Nephron progenitor cell (in vitro differentiated cells): ENCODE measurements at places on chromosomes 16 and 17.

DNA sequence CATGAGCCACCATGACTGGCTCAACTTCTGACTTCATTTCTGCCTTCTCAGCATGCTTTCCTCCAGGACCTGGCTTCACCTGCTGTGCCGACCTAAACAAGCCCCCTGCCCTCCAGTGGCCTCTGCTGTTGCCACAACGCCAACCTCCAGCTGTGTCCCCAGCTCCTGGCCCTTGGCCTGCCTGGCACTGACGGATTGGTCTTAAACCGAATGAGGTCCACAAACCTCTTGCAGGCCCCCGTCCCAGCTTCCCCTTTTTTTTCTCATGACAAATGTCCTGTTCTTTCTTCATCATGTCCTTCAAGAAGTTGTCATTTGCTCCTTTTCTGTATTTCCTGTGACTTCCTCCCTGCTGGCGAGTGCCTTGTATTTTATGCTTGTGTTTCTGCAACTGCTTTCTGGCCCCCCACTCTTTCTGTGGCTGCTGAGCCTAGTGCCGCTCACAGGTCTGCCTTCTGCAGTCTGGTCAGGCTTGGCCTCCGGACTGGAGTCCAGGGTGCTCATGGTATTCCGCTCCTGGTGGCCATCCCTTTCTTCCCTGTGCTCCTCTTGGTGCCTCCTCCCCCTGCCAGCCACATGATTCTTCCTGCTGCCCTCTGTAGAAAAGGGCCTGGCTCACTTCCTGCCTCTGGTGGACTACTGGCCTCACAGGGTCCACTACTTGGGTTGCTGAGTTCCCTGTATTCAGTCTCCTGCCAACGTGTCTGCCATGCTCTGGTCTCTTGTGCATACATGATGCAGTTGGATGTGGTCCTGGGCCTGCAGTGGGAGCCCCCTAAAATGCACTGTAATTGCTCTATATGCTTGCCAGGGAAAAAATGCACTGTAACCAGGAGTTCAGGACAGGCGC, 2.9 kb downstream of the ATP6V0C start:
- H3K27me3 ChIP-seq = peaks cover 3% of the 10 kb centered on the region
- peak overlapping the region; percentile 85 for H3K4me3 ChIP-seq
- peaks cover 11% of the 10 kb centered on the region for H3K36me3 ChIP-seq
- peaks cover 64% of the 10 kb centered on the region for H3K4me1 ChIP-seq
- peak overlapping the region; percentile 92 for H3K27ac ChIP-seq
- no peak for DNase-seq

DNA sequence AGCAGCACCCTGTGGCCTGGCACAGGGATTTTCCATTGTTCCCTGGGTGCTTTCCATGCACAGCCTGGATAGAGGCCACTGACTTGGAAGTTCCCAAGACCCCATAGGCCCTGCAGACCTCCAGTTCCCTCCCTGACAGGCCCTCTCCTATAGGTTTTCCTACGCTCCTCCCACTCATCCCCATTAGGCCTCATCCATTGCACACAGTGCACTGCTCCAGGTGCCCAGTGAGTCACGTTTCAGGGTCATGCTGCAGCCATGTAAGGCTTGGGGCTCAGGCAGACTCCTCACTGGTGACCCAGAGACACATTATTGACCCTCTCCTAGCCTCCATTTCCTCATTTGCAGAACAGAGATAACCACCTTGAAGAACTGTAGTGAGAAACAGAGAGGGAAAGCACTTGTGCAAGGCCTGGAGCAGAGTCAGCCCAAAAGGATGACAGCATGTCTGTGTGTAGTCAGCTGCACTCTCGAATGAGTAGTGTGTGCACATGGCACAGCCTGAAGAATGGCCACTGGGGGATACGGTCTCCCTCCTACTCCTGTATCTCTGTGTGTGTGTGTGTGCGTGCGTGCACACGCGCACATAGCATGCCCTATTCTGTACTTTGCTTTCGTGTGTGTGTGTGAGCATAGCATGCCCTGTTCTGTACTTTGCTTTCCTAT, 26.8 kb downstream of the DRC3 start:
- peaks cover 27% of the 10 kb centered on the region for H3K4me1 ChIP-seq
- no peak for DNase-seq
- H3K27ac ChIP-seq = no peak overlapping the region
- H3K36me3 ChIP-seq = no peaks in the 10 kb centered on the region
- H3K4me3 ChIP-seq = no peak overlapping the region

DNA sequence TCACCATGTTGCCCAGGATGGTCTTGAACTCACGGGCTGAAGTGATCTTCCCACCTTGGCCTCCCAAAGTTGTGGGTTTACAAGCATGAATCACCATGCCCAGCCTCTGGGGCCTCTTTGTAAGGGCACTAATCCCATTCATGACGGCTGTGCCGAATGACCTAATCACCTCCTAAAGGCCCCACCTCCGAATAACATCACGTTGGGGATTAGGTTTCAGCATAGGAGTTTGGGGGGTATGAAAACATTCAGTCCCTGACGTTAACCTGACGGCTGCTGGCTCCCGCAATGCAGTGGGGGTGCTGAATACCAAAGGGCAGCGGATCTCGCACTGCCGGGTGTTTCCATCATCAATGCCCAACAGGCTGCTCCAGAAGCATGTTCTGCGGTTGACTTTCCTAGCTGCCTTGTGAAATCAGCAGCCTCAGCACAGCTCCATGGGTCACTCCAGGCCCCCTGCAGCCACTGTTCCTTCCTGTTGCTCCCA, 120.8 kb upstream of the SEC14L1 start:
- no peak overlapping the region for H3K4me3 ChIP-seq
- H3K4me1 ChIP-seq = peaks cover 16% of the 10 kb centered on the region
- no peaks in the 10 kb centered on the region for H3K36me3 ChIP-seq
- H3K27me3 ChIP-seq = peaks cover 8% of the 10 kb centered on the region
- no peak overlapping the region for H3K27ac ChIP-seq

DNA sequence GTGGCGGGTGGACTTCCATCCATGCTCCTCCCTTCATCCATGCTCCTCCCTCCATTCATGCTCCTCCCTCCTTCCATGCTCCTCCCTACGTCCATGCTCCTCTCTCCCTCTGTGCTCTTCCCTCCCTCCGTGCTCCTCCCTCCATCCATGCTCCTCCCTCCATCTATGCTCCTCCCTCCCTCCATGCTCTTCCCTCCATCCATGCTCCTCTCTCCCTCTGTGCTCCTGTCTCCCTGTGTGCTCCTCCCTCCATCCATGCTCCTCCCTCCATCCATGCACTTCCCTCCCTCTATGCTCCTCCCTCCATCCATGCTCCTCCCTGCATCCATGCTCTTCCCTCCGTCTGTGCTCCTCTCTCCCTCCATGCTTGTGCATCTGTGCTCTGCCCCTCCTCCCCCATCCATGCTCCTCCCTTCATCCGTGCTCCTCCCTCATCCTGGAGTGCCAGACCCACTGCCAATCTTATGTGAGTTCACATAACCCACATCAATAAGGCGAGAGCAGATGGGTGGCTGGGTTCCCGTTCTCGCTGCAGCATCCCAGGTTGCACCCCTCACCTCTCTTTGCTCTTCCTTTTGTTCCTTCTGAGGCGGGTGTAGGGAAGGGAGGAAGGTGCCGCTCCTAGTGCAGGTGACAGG, 22.8 kb downstream of the KSR1 start:
- peaks cover 30% of the 10 kb centered on the region for H3K4me1 ChIP-seq
- DNase-seq = no peak
- no peak overlapping the region for H3K4me3 ChIP-seq
- no peak overlapping the region for H3K27ac ChIP-seq

- DNase-seq = no peak
- no peak overlapping the region for H3K27ac ChIP-seq
- no peaks in the 10 kb centered on the region for H3K27me3 ChIP-seq
- peaks cover 61% of the 10 kb centered on the region for H3K4me1 ChIP-seq
- no peaks in the 10 kb centered on the region for H3K36me3 ChIP-seq
These were observed 52.9 kb downstream of the SNX11 start for GRCh38 chr17:48160177-48161081.

- no peaks in the 10 kb centered on the region for H3K36me3 ChIP-seq
- no peak for DNase-seq
- no peaks in the 10 kb centered on the region for H3K27me3 ChIP-seq
- H3K4me3 ChIP-seq = no peak overlapping the region
- no peak overlapping the region for H3K27ac ChIP-seq
These were observed 115.2 kb upstream of the CPHXL start for GRCh38 chr16:75841517-75841916.

- H3K36me3 ChIP-seq = peaks cover 40% of the 10 kb centered on the region
- peaks cover 8% of the 10 kb centered on the region for H3K4me1 ChIP-seq
- no peak for DNase-seq
- H3K4me3 ChIP-seq = no peak overlapping the region
- H3K27ac ChIP-seq = no peak overlapping the region
These were observed 39.7 kb downstream of the ARHGAP17 start for GRCh38 chr16:24975428-24975889.

GRCh38 chr16:80161799-80162739, 378.7 kb upstream of the DYNLRB2 start:
- H3K4me1 ChIP-seq = peaks cover 6% of the 10 kb centered on the region
- no peak overlapping the region for H3K27ac ChIP-seq
- H3K36me3 ChIP-seq = no peaks in the 10 kb centered on the region
- peaks cover 8% of the 10 kb centered on the region for H3K27me3 ChIP-seq

GRCh38 chr17:28547623-28548416, 4.6 kb downstream of the UNC119 start:
- peak overlapping the region; percentile 56 for H3K4me3 ChIP-seq
- peak overlapping the region; percentile 64 for H3K27ac ChIP-seq
- peaks cover 3% of the 10 kb centered on the region for H3K27me3 ChIP-seq
- H3K4me1 ChIP-seq = peaks cover 51% of the 10 kb centered on the region
- peak; percentile 84 for DNase-seq

- peaks cover 5% of the 10 kb centered on the region for H3K36me3 ChIP-seq
- H3K27me3 ChIP-seq = no peaks in the 10 kb centered on the region
- DNase-seq = peak; percentile 14
- H3K4me1 ChIP-seq = peaks cover 9% of the 10 kb centered on the region
- H3K4me3 ChIP-seq = no peak overlapping the region
- H3K27ac ChIP-seq = no peak overlapping the region
These were observed 190.9 kb upstream of the CACNG5 start for GRCh38 chr17:66643815-66644710.

DNA sequence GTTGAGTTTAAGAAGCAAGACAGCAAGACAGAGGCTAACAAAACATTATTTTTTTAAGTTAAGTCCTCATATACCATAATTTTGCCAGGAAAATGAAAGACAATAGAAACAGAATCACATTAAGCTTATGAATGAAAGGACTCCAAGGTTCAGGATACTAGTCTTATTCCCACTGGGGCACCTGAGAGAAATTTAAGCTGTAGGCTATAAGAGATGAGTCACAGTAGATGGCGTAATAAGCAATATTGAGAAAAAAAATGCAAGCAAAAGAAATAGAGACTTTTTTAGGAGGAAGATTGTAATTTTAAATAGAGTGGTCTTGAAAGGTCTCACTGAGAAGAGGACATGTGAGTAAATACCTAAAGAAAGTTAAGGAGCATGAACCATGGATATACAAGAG, 57.1 kb upstream of the KIF2B start:
- no peak for DNase-seq
- no peaks in the 10 kb centered on the region for H3K4me1 ChIP-seq
- H3K36me3 ChIP-seq = no peaks in the 10 kb centered on the region
- H3K27me3 ChIP-seq = no peaks in the 10 kb centered on the region
- no peak overlapping the region for H3K4me3 ChIP-seq
- H3K27ac ChIP-seq = no peak overlapping the region

DNA sequence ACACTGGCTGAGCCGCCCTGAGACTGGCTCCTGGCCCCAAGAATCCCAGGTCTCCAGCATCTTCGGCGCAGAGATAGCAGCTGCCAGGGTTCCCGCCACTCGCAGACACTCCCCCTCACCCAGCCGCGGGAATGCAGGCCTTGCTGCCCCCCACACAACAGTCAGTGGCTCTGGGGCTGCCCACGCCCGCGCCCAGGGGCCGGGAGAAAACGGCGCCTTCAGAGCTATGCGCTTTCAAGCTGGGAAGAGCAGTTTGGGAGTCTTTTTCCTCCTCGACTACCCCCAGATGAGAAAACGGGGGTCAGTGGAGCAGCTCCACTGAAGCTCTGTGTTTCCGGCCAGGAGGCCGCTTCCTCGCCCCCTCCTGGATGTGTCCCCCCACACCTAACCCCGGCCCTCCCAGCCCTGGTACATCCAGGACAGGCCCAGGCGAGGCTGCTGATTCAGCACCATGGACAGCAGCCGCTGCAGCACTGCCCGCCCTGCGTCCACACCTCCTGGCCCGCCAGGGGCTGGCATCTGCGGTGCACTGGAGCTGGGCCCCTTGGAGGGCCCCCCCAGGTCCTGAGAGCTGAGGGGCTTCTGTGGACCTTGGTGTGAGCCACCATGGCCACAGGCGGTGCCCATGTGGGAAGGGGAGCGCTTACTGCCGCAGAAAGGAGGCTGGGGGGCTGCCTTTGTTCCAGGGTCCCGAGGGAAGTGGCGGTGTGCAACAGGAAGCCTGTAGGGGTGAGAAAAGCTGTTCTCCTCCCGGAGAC, 35.7 kb downstream of the CACNA1H start:
- H3K36me3 ChIP-seq = no peaks in the 10 kb centered on the region
- peaks cover 14% of the 10 kb centered on the region for H3K4me1 ChIP-seq
- peak; percentile 89 for DNase-seq
- H3K27me3 ChIP-seq = peaks cover 4% of the 10 kb centered on the region
- H3K4me3 ChIP-seq = no peak overlapping the region
- no peak overlapping the region for H3K27ac ChIP-seq

GRCh38 chr16:10885246-10885645, 8.2 kb downstream of the CIITA start:
- peak overlapping the region; percentile 3 for H3K27ac ChIP-seq
- no peak overlapping the region for H3K4me3 ChIP-seq
- H3K36me3 ChIP-seq = no peaks in the 10 kb centered on the region

- H3K4me3 ChIP-seq = no peak overlapping the region
- H3K27ac ChIP-seq = no peak overlapping the region
- no peak for DNase-seq
- no peaks in the 10 kb centered on the region for H3K4me1 ChIP-seq
- H3K27me3 ChIP-seq = peaks cover 6% of the 10 kb centered on the region
- peaks cover 62% of the 10 kb centered on the region for H3K36me3 ChIP-seq
These were observed 16.0 kb downstream of the ZNF821 start for GRCh38 chr16:71867939-71868338.

- H3K36me3 ChIP-seq = peaks cover 5% of the 10 kb centered on the region
- no peak for DNase-seq
- no peak overlapping the region for H3K4me3 ChIP-seq
- no peaks in the 10 kb centered on the region for H3K27me3 ChIP-seq
These were observed 2.9 kb upstream of the RANGRF start for GRCh38 chr17:8285270-8286181.

- no peaks in the 10 kb centered on the region for H3K4me1 ChIP-seq
- H3K27ac ChIP-seq = no peak overlapping the region
These were observed 6.5 kb downstream of the CD300A start for GRCh38 chr17:74472890-74473289.

GRCh38 chr17:19880393-19880792, 12.7 kb upstream of the ULK2 start:
- no peaks in the 10 kb centered on the region for H3K36me3 ChIP-seq
- DNase-seq = no peak
- no peak overlapping the region for H3K27ac ChIP-seq
- peaks cover 5% of the 10 kb centered on the region for H3K4me1 ChIP-seq
- H3K27me3 ChIP-seq = peaks cover 7% of the 10 kb centered on the region

DNA sequence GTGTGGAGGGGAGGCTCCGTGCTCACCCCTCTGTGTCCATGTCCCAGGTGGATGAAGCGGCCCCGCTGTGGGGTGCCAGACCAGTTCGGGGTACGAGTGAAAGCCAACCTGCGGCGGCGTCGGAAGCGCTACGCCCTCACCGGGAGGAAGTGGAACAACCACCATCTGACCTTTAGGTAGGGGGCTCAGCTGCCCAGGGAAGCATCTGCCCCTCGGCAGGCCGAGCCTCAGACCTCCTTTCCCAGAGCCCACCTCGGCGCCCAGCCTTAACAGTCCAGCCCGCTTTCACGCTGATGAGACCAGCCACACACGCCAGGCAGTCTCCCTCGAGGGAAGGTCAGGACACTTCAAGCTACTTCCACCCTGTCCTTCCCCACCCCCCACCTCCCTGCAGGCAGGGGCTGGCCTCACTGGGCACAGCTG, 12.7 kb downstream of the MMP15 start:
- H3K27ac ChIP-seq = no peak overlapping the region
- peaks cover 31% of the 10 kb centered on the region for H3K4me1 ChIP-seq
- H3K27me3 ChIP-seq = peaks cover 6% of the 10 kb centered on the region
- H3K4me3 ChIP-seq = no peak overlapping the region
- H3K36me3 ChIP-seq = peaks cover 13% of the 10 kb centered on the region
